Stimulated activated naive CD4-positive, alpha-beta T cell treated with Interleukin-2 at 50 U/mL for 16 hours (primary cell): ENCODE measurements at places on chromosomes 1 and 21.

GRCh38 chr1:184059887-184060286 is 8.4 kb downstream of the TSEN15 start:
- no peak for DNase-seq

GRCh38 chr1:31980835-31981455 is 32.7 kb upstream of the KHDRBS1 start:
- DNase-seq: no peak

GRCh38 chr1:160085686-160086455 is 4.5 kb downstream of the KCNJ9 start:
- DNase-seq: peak; percentile 68

DNA sequence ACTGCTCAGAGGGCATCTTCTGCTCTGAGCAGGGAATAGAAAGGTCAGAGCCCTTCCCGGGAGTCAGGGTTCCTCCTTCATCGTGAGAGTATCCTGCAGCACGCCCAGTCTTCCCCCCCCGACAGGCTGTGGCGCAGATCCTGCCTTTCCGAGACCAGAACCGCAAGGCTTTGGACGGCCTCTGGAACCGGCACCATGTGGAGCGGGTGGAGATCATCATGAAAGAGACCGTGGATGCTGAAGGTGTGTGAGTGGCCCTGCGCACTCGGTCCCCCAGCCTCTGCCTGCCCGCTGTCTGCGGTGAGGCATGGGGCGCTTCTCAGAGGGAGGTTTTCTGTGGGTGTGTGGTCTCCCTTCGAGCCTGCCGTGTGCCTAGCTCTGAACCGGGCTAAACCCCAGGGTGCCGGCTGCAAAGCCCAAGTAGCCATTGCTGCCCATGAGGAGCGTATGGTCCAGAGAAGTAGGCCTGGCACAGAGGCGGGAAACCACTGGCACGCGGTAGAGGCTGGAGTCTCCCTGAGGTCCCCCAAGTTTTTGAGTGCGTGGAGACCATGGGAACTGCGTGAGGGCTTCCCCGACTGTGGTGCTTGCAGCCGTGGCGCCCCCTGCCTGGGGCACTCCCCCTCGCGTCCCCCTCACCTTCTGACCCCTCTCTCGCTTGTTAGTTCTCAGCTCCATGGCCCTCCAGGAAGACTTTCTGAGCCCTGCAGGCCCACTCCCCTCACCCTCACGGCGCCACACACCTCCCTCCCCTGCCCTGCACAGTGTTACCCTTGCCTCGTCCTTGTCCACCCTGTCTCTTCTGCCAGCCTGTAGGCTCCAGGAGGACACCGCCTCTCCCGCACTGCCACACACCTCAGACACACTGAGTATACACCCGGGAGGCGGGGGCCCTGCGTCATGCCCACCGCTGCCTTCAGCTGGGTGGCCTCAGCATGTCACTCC is 12.5 kb downstream of the H6PD start:
- DNase-seq: no peak

- DNase-seq: no peak
These were observed 74.2 kb upstream of the COX20 start for GRCh38 chr1:244761279-244761678.

GRCh38 chr1:197343663-197344273 is 75.7 kb downstream of the CRB1 start:
- no peak for DNase-seq

- DNase-seq: no peak
These were observed 20.4 kb downstream of the CENPF start for GRCh38 chr1:214623430-214623829.

- DNase-seq: no peak
These were observed 25.1 kb upstream of the ANGPTL1 start for GRCh38 chr1:178895928-178896327.

DNA sequence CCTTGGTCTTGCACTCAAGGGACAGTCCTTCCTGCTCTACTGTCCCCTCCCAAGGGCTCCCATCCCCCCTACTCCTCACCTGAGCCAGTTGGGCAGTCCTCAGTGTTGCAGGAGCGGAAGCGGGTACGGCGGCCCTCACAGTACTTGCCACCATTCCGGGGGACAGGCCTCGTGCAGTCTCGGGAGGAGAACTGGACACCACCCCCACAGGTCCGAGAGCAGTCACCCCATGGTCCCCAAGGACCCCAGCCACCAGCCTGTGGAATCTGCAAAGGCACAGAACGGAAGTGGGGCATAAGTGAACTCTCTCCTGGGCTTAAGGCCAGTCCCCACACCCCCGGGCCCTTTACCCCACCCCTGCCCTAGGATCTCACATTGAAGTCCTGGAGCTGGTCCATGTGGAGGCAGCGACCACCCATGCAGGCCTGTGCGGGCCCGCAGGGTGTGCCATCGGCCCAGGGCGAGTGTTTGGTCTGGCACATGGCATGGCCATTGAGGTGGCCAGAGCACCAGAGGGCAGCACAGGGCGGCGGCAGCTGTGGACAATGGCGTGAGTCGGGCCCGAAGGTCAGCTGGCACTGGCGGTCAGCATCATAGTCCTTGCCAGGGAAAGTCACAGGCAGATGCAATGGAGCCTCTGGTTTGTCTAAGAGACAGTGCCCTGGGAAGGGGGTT is 5.2 kb downstream of the ADAMTS4 start:
- no peak for DNase-seq

DNA sequence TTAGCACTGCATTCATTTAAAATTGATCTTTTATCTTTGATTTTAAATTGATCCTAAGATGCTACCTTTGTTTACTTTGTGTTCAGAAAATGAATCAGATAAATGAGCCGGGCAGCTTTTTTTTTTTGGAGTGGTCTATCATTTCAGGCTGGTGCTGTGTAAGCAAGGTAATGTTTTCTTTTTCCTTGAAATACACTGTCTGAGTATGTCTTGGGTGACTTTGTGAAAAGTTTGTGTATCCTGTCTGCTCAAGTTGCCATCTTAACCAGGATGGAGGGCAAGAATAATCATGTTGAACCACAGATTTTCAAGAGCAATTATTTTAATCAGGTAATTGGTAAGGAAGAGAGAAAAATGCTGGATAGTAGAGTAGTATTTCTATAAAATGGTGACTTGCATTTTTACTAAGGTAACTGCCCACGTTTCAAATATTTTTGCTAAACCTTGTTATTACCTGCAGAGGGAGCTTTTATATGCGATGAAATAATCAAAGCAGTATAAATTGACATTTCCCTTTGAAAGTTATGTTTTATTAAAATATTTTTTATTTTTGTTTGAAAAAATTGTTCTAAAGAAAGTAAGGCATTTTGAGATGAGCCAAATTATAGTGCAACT is 11.1 kb downstream of the ADGRL2 start:
- DNase-seq: no peak

DNA sequence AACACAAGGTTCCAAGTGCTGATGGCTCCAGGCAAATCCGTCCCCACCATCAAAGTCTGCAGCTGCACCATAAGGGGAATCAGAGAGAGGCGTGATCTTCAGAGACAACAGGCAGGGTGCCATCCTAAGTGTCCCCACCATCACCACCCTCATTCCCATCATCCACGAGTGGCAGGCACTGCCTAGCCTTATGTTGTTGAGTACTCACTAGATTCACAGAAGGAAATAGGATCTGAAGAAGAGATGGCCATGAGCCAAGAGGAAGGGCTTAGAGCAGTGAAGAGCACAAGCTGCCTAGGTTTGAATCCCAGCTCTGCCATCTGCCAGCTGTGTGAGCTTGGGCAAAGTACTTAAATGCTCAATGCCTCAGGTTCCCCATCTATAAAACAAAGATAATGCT is 207.3 kb upstream of the CSF3R start:
- no peak for DNase-seq

DNA sequence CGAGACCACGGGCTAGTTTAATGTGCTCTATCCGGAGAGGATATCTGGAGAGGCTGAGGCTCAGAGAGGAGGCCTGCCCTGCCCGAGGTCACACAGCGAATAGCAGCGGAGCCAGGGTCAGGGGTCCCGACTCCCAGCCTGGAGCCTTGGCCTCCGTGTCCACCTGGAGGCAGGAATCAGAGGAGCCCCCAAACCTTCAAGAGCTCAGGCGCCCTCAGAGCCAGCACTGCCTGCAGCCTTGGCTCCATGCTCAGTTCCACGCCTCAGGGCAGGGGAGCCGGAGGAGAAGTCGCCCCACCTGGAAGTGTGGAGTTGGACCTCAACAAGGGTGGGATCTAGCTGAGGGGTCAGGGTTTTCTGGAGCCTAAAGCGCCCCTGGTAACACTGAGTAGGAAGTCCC is 2.0 kb upstream of the ASCL5 start:
- no peak for DNase-seq

DNA sequence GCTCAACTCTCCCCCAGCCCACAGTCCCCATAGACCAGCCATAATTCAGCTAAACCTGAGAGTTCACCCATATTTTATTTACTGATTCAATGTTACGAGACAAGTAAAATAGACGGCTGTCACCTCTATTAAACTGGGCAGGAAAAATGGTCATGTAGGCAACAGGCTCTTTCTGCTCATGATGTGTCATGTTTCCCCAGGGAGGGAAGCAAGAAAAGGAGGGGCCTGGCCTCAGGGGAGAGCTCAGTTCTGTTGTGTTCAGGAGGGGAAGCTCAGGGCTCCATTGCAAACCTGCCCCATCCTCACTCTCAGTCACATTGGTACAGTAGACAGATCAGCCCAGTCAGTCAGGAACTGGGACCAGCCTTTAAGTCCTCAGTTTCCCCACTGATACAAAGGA is 12.8 kb downstream of the GRIK3 start:
- no peak for DNase-seq

DNA sequence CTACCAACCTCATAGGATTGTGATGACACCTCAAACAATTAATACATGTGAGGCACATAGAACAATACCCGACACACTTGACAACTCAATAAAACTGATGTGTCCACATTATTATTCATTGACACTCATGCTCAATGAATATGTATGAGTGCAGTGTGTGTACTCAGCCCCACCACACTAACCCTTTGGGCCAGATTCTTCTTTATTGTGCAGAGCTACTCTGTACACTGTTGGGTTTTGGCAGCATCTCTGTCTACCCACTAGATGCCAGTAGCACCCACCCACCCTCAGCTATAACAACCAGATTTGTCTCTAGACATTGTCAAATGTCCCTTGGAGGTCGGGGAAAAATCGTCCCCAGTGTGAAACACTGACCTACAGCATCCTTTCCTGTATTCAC is 10.1 kb downstream of the CASP9 start:
- no peak for DNase-seq

DNA sequence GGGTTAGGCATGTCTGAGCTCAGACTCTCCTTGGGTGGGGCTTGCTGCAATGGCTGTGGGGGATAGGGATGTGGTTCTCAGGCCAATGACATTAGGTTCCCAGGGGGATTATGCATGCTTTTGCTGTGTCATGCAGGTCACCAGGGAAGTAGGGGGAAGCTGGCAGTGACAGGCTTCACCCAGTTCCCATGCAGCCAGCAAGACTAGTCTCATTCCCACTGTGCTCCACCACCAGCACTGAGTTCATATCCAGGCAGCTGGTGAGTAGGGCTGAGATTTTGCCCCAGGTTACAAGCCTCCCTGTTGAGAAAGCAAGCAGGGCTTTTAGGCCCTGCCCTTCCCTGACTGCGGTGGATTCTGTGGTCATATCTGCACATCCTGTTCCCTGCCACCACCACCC is 32.1 kb upstream of the PLA2G5 start:
- DNase-seq: no peak
